ENCODE measurements at places on chromosomes 6 and 20.

GRCh38 chr6:47047097-47047478, 5.0 kb upstream of the ADGRF1 start:
- DNase-seq, result no peak

DNA sequence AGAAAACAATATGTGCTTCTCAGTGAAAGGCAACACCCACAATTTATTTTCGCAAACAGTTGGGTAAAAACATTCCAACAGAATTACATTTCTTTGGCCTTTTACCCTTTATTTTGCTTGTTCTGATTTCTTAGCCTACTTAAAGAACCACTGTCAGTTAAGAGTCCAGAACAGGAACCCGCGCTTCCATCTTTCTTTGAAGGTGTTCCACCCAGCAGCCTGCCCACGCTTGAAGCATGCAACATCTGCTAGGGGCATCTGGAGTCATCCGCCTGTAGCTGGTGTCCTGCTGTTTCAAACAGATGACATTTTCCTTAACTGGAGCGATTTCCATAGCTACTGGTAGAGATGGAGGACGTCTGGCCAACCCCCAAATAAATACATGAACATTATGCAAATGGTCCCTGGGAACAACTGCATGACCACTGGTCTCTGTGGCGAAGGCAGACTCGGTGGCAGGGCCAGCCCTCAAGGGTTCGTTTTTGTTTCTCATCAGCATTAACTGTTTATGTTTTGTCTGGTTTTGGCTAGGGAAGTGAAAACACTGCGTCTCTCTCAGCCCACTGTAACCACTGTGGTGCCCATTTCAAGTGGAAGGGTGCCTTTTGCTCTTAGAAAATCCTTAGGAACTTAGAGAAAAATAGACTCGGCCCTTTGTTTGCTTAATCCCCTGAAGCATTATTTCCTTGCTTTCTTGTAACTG, 51.6 kb downstream of the LAMA4 start:
- DNase-seq, result no peak

- DNase-seq, result no peak
Measured at GRCh38 chr6:17863901-17864754, 123.3 kb downstream of the KIF13A start.

GRCh38 chr6:4870821-4871494, 94.8 kb downstream of the CDYL start:
- DNase-seq, result no peak

- DNase-seq, result peak; percentile 44
Measured at GRCh38 chr6:25278914-25279747, at the start of gene CARMIL1. Gene CARMIL1, plus strand, starts transcription at chr6:25279374. Its CDS starts 422 bp downstream, at chr6:25279796.

GRCh38 chr6:33850869-33851541, 47.2 kb upstream of the MLN start:
- no peak for DNase-seq

GRCh38 chr6:56168596-56168995, 78.8 kb downstream of the COL21A1 start:
- DNase-seq, result no peak

DNA sequence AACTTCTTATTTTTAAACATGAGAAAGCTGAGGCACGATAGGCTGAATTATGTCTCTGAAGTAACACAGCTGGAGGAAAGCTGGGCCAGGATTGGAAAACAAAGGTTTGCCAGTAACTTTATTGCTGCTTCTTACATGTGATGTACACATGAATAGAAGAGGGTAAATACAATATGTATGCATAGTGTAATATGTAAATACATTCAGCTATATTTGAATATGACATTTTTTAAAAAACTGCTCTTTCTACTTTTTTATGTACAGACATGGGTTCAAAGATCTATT, 90.2 kb downstream of the ADTRP start:
- no peak for DNase-seq

GRCh38 chr6:125987026-125987617, 782 bp downstream of the TRMT11 start:
- no peak for DNase-seq

DNA sequence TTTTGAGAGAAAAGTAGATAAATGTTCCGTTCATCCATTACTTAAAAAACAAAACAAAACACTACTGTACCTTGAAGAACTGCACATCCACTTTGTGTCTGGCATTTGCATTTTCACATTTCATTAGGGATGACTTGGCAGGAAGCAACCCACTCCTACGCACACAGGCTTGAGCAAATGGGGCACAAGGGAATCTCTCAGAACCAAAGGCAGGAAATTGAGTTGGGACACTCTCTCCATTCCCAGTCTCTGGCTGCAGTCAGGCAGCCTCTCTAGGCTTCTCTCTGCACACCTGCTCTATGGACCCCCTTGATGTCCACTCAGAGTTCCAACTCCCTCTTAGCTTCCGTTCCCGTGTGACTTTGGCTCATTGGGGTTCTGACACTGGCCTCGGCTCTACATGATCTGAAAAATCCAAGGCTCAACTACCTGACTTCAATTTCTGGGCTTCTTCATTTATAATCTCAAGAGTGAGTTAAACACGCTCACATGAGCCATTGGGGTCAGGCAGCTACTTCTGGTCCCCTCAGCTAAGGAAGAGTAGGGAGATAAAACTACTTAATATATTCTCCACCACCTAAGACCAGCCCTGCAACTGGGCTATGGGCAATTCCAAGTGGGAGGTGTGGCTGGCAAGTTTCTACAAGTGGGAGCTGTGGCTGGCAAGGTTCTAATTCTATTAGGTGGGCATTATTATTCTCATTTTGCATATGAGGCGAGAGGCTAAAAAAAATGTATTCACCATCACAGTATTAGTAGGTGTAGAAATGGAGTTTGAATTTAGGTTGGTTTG, 251.9 kb downstream of the SOD2 start:
- no peak for DNase-seq

DNA sequence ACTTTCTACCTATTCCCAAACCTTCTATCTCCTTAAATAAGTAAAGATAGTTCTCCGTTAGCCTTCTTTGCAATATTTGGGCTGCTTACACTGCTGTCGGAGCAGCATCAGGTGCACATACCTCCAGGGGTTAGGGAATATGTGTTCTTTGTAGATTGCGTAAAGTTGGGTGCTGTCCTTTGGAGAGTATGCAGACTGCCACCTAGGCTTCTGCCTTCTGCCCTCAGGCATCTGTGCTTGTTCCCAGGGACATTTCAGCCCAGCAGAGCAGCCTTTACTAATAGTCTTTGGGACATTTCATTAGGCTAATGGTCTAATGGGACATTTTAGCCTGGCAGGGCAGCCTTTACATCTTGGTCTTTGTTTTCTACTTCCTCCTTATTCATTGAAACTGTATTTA, 260.6 kb downstream of the TPBG start:
- no peak for DNase-seq

- DNase-seq, result no peak
Measured at GRCh38 chr20:61555566-61555965, 303.5 kb downstream of the CDH4 start.

- DNase-seq, result no peak
Measured at GRCh38 chr20:19789446-19789845, 31.4 kb downstream of the RIN2 start.

- DNase-seq, result no peak
Measured at GRCh38 chr6:168286116-168286515, 33.5 kb downstream of the DACT2 start.

DNA sequence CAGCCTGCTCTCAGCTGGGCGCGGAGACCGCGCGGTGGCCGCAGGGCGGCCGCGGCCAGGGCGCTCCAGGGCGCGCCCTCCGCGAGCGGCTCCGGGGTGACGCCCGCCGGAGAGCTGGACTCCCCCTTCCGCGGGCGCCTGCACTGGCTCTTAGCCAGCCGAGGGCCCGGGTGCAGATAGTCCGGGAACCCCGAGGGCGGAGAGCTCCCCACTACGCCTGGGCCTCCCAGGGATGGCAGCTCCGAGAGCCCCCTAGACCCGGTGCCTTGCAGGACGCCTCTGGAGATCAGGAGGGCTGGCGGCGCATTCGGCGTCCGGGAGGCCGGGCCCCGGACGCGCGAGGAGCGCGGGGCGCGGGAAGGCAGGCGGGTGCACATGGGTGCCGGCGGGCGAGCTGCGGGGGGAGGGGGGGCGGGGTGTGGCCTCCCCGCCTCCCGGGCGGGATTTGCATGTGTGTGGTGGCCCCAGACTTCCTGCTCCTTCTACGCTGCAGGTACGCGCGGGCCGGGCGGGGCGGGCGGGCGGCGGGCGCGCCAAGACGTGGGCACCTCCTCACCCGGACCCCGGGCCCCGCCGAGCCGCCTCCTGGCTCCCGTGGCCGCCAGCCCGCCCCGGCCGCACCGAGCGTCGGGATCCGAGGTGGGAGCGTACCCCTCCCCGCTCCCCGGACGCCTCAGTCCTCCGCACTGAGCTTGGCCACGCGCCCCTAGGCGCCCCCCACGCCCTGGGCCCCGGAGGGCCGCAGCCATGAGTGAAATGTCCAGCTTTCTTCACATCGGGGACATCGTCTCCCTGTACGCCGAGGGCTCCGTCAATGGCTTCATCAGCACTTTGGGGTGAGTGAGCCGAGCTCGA, at the start of gene ITPR3:
TSS of gene ITPR3 (plus strand) at position 467 of the 855 bp plus-strand sequence. CDS start at position 748, 281 bp downstream.
- DNase-seq, result peak; percentile 55

DNA sequence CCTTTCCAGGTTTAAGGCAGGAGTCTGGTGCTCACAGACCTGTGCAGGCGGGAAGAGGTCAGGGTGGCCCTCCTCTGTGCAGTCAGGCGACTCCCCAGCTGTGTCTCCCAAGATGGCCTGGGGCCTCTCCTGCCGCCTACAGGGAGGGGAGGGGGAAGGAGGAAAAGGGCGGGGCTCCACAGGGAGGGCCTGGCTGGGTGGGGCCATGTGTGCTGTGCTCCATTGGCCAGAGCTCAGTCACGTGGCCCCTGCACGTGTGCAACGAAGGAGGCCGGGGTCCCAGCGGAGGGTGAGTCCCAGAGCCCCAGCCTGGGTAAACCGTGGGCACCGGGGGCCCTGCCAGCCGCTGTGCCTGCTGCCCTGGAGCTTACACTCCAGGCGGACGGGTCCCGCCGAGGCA, 211.6 kb downstream of the ZDHHC14 start:
- no peak for DNase-seq

- no peak for DNase-seq
Measured at GRCh38 chr6:89134723-89135122, 11.1 kb upstream of the PM20D2 start.

DNA sequence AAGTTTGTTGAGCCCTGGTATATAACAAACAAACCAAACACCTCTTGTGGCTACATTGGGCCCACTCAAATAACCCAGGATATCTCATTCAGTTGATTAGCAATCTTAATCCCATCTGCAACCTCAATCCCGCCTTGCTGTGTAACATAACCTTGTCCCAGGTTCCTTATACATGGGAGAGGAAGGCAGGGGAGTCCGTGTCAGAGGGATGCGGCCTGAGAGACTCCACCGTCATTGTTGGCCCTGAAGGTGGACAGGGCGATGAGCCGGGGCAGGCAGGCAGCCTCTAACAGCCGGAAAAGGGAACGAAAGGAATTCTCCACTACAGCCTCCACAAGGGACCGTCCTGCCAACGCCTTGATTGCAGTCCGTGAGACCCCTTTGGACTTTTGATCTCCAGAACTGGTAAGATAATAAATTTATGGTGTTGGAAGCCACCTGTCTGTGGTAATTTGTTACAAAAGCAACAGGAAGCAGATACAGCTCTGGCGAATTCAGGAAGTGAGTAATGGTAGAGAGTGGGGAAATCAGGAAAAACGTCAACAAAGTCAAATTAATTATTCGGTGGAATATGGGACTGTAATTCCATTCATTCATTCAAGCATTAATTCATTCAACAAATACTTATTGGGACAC, 124.5 kb upstream of the SALL4 start:
- no peak for DNase-seq

GRCh38 chr6:143614235-143614634, 63.5 kb upstream of the PHACTR2 start:
- DNase-seq, result no peak

DNA sequence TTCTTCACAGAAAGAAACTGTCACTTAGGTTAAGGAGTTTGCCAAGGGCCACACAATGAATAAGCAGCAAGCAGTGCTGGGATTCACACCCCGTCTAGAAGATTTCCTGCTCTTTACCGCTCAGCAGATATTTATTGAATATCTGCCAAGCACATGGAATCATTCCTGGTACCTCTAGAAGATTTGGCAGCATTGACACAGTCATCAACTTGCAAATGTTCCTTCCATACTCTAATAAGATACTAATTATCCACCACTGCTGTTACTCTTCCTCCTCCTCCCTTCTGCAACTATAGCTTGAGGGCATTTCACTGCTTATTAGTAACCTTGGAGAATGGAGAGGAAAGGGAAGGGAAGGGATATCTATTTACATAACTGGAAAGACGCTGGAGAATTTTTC, 13.0 kb downstream of the MOXD1 start:
- no peak for DNase-seq

DNA sequence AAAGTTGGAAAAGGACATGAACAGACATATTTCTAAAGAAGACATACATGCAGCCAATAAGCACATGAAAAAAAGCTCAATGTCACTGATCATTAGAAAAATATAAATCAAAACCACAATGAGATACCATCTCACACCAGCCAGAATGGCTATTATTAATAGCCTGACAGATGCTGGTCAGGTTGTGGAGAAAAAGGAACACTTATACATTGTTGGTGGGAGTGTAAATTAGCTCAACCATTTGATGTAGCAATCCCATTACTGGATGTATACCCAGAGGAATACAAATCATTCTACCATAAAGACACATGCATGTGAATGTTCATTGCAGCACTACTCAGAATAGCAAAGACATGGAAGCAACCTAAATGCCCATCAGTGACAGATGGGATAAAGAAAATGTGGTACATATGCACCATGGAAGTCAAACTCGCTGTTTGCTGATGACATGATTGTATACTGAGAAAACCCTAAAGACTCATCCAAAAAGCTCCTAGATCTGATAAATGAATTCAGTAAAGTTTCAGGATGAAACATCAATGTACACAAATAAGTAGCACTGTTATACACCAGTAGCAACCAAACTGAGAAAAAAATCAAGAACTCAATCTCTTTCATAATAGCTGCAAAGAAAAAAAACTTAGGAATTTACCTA, 196.8 kb downstream of the ADGB start:
- DNase-seq, result no peak

DNA sequence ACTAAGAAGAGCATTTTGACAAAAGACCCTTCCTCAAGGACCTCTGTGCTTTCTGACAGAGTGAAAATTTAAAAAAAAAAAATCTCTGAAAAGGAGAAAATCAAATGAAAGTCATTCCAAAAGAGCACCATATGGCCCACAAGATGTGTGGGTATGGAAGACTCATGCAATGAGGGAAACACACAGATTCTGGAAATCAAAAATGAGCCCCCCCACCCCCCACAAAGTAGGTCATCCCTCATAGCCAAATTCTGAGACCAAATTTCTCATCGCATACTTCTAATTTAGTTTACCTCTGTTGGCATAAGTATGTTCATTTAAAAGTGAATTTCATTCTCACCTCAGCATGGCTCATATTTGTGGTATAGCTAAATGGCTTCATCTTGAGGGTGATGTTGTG, 181.3 kb upstream of the KCNQ5 start:
- no peak for DNase-seq

- DNase-seq, result no peak
Measured at GRCh38 chr20:10823585-10823984, 149.8 kb upstream of the JAG1 start.

GRCh38 chr6:40713002-40713719, 126.0 kb upstream of the LRFN2 start:
- DNase-seq, result no peak
